ENCODE measurements at places on chromosomes 2 and 18.

DNA sequence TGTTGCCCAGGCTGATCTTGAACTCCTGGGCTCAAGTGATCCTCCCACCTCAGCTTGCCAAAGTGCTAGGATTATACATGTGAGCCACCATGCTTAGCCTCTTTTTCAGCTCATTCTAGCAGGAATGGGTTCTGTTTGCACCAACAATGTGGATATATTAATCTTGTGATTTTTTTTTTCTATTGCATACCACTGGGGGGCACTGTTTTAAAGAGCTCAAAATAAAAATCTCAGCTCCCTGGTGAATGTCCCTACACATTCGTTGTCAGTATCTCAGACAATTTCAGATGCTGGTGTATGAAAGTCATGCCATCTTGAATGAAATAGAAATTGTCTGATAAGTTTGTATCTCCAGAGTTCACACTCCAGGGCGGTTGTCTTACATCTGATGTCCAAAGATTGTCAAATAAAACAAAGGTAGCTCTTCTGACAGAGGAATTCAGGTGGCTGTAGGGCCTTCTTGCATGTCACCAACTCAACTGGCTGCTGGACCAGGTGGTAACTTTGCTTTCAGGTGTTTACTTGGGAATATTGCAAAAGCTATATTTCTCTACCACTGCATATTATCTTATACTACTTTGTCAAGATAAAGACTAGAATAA, 3.1 kb upstream of the MATN3 start:
- peak; percentile 77 for DNase-seq

DNA sequence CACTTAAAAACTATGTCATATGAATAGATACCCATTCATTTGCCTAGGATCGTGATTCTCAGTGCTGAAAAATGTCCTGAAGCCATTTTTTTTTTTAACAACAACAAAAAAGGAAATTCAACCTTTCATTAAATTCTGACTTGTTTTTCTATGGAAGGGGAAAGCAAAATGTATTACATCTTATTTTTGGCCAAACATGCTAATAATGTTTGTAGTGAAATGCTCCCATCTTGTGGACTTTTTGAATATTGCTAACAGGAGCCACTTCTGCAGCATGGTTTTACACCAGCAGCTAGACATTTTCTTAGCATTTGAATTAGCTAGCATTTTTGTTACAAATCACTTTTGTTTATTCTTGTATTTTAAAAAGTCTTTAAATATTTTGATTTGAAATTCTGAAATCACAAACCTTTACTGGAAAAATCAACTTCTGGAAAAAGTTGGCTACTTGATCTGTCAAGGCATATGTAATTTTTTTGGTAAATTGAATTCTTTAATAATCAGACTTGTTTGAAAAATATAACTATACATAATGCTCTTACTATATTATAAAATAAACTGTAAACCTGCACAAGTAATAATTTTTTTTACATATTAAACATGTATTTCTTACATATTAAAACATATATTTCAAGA, 75.8 kb downstream of the KIDINS220 start:
- peak; percentile 72 for DNase-seq

- no peak for DNase-seq
These were observed 53.2 kb upstream of the GPR17 start for GRCh38 chr2:127592761-127593227.

DNA sequence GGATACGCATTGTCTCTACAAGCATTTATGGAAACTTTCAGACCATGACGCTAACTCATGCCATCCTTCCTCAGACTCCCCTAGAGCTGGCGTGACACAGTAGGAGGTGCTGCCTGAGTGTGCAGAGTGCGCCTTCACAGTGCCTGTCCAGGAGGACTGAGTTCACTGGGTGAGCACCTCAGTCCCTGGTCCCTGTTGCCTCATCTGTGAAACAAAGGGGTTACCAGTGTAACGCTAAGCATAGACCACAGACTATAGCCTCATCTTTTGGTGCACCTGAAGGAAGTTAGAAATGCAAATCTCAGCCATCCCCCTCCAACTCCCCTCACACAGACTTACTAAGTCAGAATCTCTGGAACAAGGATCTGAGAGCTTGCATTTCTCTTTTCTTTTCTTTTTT, 142.8 kb downstream of the TMEM17 start:
- DNase-seq = no peak

GRCh38 chr2:133667085-133667484, 98.8 kb upstream of the NCKAP5 start:
- no peak for DNase-seq

DNA sequence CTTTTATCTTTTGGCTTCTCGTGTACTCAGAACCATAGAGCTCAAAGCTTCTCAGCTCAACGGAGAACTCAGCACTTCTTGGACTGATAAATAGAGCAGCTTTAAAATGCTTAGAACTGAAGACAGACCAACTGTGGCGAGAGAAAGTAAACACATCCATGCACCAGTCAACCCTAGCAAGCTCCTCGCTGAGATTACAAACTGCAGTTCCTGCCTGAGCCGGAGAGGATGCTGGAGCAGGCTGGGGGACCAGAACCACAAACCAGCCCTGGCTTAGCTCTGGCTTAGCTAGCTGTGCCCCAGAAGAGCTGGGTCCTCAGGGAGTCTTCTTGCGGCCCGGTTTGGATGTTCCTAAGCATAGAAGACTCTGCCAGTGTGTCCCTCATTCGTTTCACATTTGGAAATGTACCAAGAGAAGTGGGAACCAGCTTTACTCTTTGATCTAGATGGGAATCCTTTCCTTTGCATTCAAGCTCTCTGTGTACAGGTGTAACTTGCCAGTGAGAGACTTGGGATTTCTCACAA, 5.6 kb downstream of the PAX8 start:
- peak; percentile 72 for DNase-seq

All from stomach (tissue), 19 donors.